Thyroid gland (tissue), 4 donors: ENCODE measurements at places on chromosomes 16 and 17. TPM values are rescaled to one million over a fixed set of nuclear protein-coding genes. Genes with fewer than 3 reads are reported as not detected.

The PRR14 gene
- total RNA-seq, result 39.7 TPM

The HOXB8 gene
- not detected for total RNA-seq

The RAP1GAP2 gene
- 6.9 TPM for total RNA-seq

The VAT1L gene
- total RNA-seq, result 9.1 TPM

The CDH5 gene
- total RNA-seq, result 71.6 TPM

The NOXO1 gene
- not detected for total RNA-seq

The ATP1B2 gene
- total RNA-seq, result 0.40 TPM

The ADAD2 gene
- total RNA-seq, result 0.78 TPM

The RABEP2 gene
- 38.7 TPM for total RNA-seq

The GPRC5C gene
- total RNA-seq, result 73.2 TPM
